ENCODE measurements at places on chromosomes 12 and 14.

DNA sequence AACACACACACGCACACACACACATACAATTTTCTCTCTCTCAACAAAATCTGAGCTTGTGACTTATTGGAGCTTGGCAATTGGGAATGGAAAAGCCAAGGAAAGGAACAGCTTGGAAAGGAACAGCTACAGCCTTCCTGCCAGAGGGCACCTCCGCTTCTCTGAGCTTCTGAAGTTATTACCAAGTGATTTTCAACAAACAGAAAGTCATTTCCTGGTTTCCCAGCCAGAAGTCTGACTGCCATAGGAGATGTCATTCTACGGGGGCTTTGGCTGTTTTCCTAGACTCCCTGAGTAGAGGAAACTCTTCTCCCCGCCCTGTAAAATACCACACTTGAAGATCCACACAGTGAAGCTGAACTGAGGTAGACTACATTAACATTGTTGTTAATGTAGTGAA lies 198.3 kb downstream of the CFAP54 start:
- DNase-seq: no peak

GRCh38 chr14:43147485-43147884 lies 1359.6 kb downstream of the FSCB start:
- DNase-seq: no peak

DNA sequence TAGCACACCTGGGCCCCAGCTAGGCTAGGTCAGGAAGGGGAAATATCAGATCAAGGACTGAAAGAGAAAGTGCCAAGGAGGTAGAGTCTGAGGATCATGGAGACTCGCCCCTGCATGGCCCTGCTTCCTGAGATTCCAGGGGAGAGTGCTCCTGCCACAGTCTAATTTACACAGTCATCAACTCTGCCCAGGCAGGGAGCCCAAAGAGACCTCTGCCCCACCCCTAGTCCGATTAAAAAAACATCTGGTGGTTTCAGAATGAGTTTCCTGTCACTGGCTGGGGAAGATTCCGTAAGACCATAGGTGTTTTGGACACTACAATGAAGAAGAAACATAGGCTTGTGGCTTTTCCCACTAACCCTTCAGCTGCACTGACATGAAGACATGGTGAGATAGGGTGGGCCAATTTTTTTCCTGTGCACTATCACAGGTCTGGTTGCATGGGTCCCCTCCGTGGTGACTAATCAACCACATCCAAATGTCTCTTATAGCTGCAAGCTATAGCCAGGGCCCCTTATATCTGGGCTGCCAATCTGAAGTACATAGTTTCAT lies 31.5 kb upstream of the GZMB start:
- no peak for DNase-seq

GRCh38 chr12:4244868-4245267 lies 28.7 kb upstream of the CCND2 start:
- DNase-seq: no peak

Measured in esophagus squamous epithelium (tissue), 5 donors.